ENCODE measurements at places on chromosomes 7 and 10. TPM values are rescaled to one million over a fixed set of nuclear protein-coding genes. Genes with fewer than 3 reads are reported as not detected.

DNA sequence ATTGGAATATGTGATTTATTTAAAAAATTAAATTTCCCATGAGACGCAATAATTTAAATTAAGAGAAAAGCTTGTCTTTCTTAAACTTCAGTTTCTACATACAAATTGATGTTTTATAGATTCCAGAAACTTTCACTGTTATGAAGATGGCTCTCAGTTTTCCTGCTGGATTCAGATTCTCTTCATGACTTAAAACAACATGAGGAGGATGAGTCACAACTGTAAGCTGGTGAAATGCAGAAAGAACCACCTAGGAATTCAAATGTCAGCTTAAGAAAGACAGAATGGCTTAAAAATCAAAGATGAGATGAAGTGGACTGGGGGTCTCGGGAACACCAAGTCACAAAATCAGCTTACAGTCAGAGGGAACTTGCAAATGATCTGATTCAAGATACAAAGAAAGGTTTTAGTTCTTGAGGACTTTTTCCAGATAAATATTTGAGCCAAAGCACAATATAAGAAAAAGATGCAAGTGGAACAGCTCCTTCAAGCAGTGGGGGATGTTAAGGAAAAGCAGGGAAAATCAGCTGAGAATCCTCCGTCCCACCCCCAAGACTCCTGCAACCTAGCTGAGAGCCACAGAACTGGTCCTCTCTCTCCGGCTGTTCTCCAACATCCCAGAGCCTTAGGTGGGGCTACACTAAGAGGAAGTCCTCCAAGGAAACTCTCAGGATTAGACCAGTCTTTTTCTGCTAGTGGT is 279.8 kb downstream of the KCNMA1 start:
- no peak for DNase-seq

- no peak for DNase-seq
Observed at GRCh38 chr7:13827716-13828115, 161.8 kb downstream of the ETV1 start.

DNA sequence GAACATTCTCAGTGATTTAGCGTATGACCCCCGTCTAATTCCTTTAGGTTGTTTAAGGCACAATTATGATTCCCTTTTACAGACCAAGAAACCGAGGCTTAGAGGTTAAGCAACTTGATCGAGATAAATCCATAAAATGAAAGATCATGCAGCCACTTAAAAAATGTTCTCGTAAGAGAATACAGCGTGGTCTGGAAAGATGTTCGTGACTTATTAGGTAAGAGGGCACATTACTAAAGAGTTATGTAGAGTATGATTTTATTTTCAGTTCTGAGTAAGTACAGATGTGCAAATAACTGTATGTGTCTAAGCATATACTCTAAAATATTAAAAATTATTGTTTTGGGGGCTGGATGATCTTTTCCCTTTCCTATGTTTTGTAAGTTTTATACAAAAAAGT is 575.1 kb downstream of the PARD3 start:
- peak; percentile 52 for DNase-seq

DNA sequence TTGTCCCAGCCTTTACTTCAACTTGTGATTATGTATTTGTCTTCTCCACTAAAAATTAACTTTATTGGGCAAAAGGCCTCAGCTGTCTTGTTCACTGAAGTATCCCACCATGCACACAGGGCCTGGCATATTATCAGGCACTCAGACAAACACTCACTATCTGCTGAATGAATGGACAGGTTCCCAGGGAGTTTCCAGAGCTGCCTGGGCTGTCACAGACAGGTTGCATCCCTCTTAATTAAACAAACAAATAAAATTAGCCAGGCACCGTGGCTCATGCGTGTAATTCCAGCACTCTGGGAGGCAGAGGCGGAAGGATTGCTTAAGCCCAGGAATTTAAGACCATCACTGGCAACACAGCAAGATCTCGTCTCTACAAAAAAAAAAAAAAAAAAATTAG is 1.5 kb upstream of the TSPAN14 start:
- no peak for DNase-seq

DNA sequence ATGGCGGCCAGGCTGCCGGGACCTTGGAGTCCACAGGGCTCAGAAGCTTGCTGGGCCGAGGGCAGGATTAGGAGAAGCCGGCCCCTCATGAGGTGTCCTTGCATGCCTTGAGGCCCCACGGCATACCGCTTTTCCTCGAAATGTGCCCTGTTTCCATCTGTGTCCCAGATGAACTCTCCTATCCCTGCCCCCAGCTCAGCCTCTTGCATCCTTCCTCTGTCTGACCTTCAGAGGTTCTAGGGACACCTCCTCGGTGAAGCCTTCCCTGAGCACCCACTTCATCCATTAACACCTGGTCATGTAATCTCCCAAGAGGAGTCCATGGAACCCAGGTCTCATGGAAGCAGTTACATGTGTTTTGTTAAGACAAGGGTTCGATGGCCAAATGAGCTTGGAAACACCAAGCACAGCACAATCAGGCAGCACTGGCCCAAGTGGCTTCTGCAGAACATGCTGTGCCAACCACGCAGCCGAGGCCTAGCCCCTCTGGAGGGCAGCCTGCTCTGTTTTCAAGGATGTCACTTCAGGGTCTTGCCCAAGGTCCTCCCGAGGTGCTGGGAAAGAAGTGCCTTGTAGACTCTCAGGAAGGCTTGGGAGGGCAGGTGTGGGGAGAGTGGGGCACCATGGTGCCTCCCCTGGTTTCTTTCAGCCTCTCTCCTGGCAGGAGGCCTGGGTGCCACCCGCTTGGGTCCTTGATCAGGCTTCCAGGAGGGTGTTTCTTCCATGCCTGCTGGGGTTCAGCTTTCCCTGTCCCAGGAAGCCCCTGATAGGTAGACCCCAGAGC is 124.3 kb downstream of the NEURL1 start:
- DNase-seq, result no peak

GRCh38 chr7:69722843-69723242 is 124.6 kb downstream of the AUTS2 start:
- DNase-seq, result no peak

- DNase-seq, result no peak
Observed at GRCh38 chr10:91596825-91597196, 36.1 kb downstream of the PPP1R3C start.

- peak; percentile 61 for DNase-seq
Observed at GRCh38 chr10:47402641-47403301, 18.7 kb upstream of the ZNF488 start.

Gene TWIST1
- total RNA-seq, result 39.9 TPM

Gene TMEM176A
- 8.8 TPM for total RNA-seq
